ENCODE measurements at places on chromosomes 6 and 20.

DNA sequence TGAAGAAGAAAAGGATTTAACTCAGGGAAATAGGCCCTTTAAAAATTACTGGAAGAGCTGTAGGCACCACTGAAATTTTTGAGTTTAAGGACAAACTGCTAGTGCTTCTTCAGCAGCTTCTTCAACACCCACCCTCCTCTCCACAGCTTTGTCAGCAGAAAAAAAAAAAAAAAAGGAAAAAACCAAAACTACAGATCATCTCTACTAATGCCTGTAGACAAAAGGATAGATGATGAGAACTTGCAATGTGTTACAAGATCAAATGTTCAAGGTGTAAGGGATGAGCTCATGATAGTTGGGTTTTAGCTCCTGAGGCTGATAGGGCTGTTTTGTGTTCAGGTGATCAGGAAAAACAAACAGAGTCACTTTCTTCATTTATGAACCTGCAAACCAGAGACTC is 55.2 kb upstream of the PREP start:
- no peak for DNase-seq
- H3K36me3 ChIP-seq: no peaks in the 10 kb centered on the region
- H3K4me3 ChIP-seq: no peak overlapping the region
- H3K4me1 ChIP-seq: no peaks in the 10 kb centered on the region
- H3K27ac ChIP-seq: no peak overlapping the region
- no peaks in the 10 kb centered on the region for H3K27me3 ChIP-seq

DNA sequence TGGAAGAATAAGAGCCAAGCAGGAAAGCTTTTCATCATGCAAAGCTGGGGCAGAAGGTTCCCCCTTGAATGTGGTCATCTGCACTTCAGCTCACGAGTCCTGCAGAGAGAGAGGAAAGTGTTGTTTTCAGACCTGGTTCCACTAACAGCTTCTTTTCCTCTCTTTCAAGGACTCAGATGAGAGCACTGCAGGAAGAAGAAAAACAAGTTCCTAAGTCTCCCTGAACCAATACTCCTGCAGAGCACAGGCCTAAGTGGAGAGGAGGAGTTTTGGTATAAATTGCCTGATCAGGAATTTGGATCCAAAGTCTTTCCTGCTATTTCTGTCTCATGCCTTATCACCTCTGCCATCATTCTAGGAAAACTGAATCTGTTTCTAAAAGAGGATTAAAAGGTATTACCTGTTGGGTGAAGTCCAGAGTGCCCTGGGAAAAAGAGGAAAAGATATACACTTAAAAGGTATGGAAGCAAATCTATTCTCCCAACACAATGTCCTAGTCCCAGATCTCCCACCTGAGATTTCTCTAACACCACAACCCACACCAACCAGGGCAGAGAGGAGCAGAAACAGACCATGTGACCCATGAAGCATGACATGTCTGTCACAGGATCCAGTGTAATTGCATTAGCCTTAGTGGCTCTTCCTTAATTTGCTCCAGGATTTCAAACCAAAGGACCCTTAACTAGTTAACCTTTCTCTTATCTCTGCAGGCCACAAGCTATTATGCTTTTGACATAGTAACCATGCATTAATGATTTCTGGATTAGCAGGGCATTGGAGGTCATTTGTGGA is 12.2 kb downstream of the HLA-DRB5 start:
- H3K27me3 ChIP-seq: peaks cover 4% of the 10 kb centered on the region
- H3K27ac ChIP-seq: no peak overlapping the region
- no peak overlapping the region for H3K4me3 ChIP-seq
- DNase-seq: no peak
- no peaks in the 10 kb centered on the region for H3K4me1 ChIP-seq
- no peaks in the 10 kb centered on the region for H3K36me3 ChIP-seq

GRCh38 chr20:41349943-41350342 is 9.3 kb downstream of the LPIN3 start:
- no peaks in the 10 kb centered on the region for H3K27me3 ChIP-seq
- H3K27ac ChIP-seq: no peak overlapping the region
- no peaks in the 10 kb centered on the region for H3K36me3 ChIP-seq
- no peak for DNase-seq

DNA sequence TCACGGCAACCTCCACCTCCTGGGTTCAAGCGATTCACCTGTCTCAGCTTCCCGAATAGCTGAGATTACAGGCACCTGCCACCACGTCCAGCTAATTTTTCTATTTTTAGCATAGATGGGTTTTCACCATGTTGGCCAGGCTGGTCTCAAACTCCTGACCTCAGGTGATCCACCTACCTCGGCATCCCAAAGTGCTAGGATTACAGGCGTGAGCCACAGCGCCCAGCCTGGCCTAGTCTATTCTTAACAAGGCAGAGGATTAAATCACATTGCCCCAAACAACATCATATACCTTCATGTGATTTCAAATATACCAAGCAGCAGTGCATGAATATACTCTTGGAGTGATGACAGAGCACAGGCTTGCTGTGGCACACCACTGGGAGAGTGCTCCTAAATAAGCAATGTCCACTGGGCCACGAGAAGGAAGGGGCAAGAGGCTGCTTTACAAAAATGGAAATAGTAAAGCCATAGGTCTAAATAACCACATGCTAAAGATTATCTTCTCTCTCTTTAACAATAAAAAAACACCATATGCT is 76.6 kb upstream of the TULP1 start:
- H3K4me3 ChIP-seq: no peak overlapping the region
- no peaks in the 10 kb centered on the region for H3K27me3 ChIP-seq
- no peaks in the 10 kb centered on the region for H3K4me1 ChIP-seq
- no peak overlapping the region for H3K27ac ChIP-seq
- no peak for DNase-seq

GRCh38 chr6:15386756-15387112 is 140.9 kb downstream of the JARID2 start:
- DNase-seq: no peak
- no peaks in the 10 kb centered on the region for H3K27me3 ChIP-seq
- H3K27ac ChIP-seq: no peak overlapping the region
- H3K4me1 ChIP-seq: peaks cover 8% of the 10 kb centered on the region
- H3K4me3 ChIP-seq: no peak overlapping the region

- peak; percentile 68 for DNase-seq
- H3K27me3 ChIP-seq: no peaks in the 10 kb centered on the region
- H3K27ac ChIP-seq: no peak overlapping the region
Measured at GRCh38 chr20:51650685-51651134, 108.2 kb upstream of the NFATC2 start.

DNA sequence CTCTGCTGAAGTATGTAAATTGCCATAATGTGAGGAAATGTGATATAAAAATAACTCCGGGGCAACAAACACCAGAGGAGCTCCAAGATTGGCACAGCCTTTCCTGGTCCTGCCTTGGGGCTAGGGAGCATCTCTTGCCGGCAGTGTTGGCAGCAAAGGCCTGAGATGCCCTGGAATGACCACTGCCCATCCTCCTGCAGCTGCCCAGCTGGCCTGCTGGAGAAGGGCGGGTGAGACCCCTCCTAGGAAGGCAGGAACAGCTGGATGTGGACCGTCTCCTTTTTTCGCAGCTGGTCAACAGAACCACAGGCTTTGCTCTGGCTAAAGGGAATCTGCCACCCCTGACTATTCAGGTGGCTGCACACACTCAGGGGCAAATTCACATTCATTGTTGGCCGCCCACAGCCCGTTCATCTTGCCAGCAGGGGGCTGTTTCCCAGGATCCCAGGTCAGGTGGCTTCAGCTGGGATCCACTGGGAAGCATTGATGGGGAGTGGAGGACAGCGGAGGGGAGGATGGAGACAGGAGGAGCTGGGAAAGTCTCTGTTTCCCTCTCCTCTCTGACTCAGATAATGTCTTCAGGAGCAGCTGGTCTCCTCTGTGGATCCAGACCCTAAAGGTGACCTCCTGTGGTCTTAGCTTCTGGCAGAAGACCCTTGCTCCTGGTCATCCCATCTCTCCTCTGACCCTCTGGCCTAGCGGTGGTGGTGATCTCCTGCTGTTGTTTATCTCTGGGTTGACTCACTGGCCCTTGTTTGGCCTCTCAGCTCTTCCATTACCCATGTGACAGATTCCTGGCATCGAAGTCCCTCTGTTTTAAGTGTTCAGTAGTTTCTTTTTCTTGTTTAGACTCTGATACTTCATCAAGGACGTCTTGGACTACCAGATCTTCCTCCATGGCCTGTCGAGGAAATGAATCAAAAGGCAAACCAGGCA is 336.7 kb downstream of the DHX35 start:
- peak; percentile 25 for DNase-seq
- no peak overlapping the region for H3K27ac ChIP-seq
- no peaks in the 10 kb centered on the region for H3K27me3 ChIP-seq
- H3K4me3 ChIP-seq: no peak overlapping the region
- H3K4me1 ChIP-seq: no peaks in the 10 kb centered on the region

- peaks cover 4% of the 10 kb centered on the region for H3K4me1 ChIP-seq
- no peaks in the 10 kb centered on the region for H3K36me3 ChIP-seq
- no peak for DNase-seq
- no peak overlapping the region for H3K4me3 ChIP-seq
- H3K27ac ChIP-seq: no peak overlapping the region
Measured at GRCh38 chr6:140039364-140039763, 664.9 kb upstream of the CITED2 start.

DNA sequence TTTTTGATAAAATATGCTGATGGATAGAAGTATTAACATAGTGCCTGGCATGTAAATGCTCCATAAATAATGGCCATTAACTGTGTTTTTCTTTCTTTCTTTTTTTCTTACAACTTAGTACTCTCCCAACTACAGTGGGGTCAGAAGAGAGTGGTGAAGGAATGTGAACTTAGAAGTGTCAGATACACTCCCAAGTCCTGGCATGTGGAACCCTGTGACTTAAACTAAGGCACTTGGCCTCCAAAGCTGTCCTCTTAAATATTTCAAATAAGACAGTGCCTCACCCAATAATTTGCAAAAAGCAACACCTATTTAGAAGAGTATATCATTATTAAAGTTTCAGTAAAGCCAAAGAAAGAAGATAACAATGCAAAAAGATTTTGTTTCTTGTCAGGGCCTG is 129.1 kb upstream of the NUP153 start:
- H3K27me3 ChIP-seq: no peaks in the 10 kb centered on the region
- DNase-seq: no peak
- no peak overlapping the region for H3K4me3 ChIP-seq

DNA sequence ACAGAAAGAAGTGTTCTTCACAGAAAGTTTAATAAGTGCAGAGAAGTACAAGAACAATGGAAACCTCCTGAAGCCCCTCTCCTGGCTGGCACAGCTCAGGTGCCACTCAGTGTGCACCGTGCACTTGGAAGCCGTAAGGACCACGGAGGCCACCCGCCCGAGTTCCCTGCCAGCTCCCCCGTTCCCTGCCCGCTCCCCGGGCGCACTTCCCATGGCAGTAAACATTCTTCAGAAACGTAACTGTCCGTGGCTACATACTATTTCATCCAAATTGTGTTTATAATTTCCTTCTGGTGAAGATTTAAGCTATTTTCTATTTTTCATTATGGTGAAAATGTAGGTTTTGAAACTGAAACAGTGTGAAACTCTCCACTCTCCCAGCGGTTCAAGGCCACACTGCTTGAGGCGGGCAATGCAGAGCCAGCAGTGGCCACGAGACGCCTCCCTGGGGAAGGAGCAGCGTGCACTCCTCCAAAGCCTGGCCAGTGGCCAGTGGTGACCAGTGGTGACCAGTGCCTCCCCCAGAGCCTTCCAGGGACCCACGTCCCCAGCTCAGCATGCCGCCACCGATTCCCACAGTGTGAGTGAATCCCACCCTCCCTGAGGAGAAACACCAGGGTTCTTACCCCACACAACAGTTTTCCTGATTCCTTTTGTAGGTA is 46.4 kb downstream of the TAF4 start:
- no peaks in the 10 kb centered on the region for H3K27me3 ChIP-seq
- H3K4me3 ChIP-seq: no peak overlapping the region
- no peaks in the 10 kb centered on the region for H3K36me3 ChIP-seq
- no peak overlapping the region for H3K27ac ChIP-seq

- no peak overlapping the region for H3K4me3 ChIP-seq
- H3K4me1 ChIP-seq: no peaks in the 10 kb centered on the region
- H3K36me3 ChIP-seq: peaks cover 2% of the 10 kb centered on the region
Measured at GRCh38 chr6:551829-552350, 105.0 kb downstream of the HUS1B start.

GRCh38 chr20:32912688-32913087 is 54.0 kb downstream of the EFCAB8 start:
- no peak overlapping the region for H3K4me3 ChIP-seq
- no peaks in the 10 kb centered on the region for H3K36me3 ChIP-seq
- H3K27me3 ChIP-seq: no peaks in the 10 kb centered on the region

- no peak overlapping the region for H3K4me3 ChIP-seq
- H3K27me3 ChIP-seq: no peaks in the 10 kb centered on the region
- H3K4me1 ChIP-seq: peaks cover 21% of the 10 kb centered on the region
- H3K36me3 ChIP-seq: no peaks in the 10 kb centered on the region
- H3K27ac ChIP-seq: peak overlapping the region; percentile 63
- peak; percentile 68 for DNase-seq
Measured at GRCh38 chr20:1820138-1821079, 74.8 kb upstream of the SIRPA start.

GRCh38 chr20:46631212-46631869 is 19.9 kb downstream of the SLC13A3 start:
- no peaks in the 10 kb centered on the region for H3K27me3 ChIP-seq
- H3K36me3 ChIP-seq: no peaks in the 10 kb centered on the region
- no peak overlapping the region for H3K27ac ChIP-seq
- no peak for DNase-seq
- no peak overlapping the region for H3K4me3 ChIP-seq

DNA sequence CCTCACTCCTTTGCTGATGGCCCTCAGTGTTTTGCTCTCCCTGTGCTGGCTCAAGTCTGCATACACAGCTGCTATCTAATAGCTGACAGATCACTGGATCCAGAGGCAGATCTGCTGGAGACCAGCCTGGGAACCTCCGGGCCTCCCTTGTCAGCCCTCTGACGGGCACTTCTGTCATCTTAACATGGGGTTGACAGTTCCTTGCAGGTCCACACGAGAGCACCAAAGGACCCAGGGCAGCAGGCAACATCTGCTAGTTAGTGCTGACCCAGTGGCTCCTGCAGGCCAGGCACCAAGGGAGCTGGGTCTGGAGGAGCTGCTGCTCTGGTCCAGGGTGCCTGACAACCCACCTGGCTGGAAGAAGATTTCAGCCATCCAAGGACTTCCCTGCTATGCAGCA is 208.1 kb downstream of the UST start:
- H3K27ac ChIP-seq: no peak overlapping the region
- H3K36me3 ChIP-seq: no peaks in the 10 kb centered on the region
- no peak for DNase-seq
- no peak overlapping the region for H3K4me3 ChIP-seq

DNA sequence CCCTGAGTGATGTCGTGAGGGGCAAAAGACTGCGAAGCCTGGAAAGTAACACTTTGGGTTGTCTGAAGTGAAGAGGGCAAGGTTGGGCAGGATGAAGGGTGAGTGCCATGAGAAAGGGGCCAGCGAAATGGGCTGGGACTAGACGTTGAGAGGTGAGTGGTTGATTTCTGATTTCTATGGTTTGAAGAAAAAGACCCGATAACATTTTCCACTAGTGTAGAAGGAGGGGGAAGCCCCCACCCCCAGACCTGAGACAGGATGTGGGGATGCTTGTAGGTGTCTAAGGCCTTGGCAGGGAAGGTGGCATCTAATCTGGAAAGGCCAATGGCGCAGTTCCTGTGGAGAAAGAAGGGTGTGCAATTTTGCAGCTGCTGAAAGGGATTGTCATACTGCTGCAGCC is 25.3 kb upstream of the KIF3B start:
- peaks cover 7% of the 10 kb centered on the region for H3K4me1 ChIP-seq
- no peaks in the 10 kb centered on the region for H3K36me3 ChIP-seq
- no peak for DNase-seq
